ENCODE measurements at places on chromosomes 5 and 9.
A peak's percentile ranks its signal among the peaks of the same experiment; 100 is the strongest.

GRCh38 chr5:120236360-120236759 is 227.7 kb upstream of the PRR16 start:
- no peak for DNase-seq

DNA sequence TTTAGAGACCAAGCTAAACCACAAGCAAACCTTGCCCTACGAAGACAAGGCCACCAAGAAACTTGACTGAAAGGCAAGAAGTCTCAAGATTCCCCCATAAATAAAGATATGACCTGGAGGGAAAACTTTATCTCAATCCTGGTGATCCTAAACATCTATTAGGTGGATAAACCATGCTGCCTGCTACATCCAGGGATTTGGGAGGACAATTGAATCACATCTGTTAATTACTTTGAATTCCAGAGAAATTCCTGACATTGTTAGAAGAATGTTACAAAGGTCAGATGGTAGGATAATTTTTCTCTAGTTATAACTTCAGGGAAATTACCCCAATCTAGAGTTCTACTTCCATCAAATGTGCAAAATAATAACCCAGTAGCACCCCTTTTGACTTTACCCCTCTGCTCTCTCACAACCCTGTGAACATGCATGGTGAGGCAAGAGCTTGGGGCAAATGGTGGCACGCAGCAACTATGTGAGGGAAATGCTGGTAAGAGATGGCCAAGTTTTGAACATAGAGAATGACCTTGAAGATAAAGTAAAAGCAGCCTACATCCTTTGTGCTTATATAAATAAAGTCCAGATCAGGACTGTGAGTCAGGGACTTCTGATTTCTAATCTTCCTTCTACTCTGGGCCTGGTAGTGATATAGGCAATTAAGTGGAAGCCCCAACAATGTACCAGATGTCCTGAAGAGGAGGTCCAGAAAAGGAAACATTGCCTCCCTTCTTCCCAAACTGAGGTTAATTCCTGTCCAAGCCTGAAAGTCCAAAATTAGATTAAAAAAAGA is 57.1 kb upstream of the PTGER4 start:
- no peak for DNase-seq

DNA sequence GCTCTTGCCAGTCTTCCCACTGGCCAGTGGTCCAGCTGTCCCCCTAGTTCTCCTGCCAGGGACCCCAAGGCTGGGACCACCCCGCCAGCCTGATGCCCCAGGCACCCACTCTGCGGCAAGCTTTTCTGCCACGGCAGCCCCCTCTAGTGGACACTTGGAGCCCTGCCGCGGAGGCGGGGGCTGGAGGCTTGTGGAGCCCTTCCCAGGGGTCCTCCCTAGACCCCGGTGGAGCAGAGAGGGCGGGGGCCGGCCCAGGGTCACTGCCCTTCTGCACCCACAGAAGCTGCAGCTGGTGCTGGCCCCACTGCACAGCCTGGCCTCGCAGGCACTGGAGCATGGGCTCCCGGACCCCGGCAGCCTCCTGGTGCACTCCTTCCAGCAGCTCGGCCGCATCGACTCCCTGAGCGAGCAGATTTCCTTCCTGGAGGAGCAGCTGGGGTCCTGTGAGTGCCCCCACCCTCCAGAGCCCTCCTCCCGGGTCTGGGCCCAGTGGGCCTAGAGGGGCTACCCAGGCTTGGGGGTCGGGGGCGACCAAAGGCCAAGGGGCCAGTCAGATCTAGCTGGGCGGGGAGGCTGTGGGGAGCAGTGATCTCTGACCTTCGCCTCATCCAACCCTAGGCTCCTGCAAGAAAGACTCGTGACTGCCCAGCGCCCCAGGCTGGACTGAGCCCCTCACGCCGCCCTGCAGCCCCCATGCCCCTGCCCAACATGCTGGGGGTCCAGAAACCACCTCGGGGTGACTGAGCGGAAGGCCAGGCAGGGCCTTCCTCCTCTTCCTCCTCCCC is 9.1 kb downstream of the EGFL7 start:
- no peak for DNase-seq

DNA sequence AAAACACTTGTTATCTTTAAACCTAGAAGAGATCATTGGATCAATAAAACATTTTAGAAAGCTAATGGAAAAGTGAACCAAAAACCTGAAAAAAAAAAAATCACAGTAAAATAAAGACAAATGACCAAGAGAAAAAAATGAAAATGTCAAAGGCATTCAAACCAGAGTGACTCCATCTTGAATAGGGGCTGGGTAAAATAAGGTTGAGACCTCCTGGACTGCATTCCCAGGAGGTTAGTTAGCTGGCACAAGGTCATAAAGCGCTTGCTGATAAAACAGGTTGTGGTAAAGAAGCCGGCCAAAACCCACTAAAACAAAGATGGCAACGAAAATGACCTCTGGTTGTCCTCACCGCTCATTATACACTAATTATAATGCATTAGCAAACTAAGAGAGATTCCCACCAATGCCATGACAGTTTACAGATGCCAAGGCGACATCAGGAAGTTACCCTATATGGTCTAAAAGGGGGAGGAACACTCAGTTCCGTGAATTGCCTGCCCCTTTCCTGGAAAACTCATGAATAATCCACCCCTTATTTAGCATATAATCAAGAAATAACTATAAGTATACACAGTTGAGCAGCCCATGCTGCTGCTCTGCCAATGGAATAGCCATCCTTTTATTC is 116.7 kb upstream of the NEK6 start:
- no peak for DNase-seq

- peak; percentile 69 for DNase-seq
These were observed 34.3 kb upstream of the RPS23 start for GRCh38 chr5:82312373-82312856.

- DNase-seq, result no peak
These were observed 401.4 kb downstream of the PSAT1 start for GRCh38 chr9:78698371-78698770.

DNA sequence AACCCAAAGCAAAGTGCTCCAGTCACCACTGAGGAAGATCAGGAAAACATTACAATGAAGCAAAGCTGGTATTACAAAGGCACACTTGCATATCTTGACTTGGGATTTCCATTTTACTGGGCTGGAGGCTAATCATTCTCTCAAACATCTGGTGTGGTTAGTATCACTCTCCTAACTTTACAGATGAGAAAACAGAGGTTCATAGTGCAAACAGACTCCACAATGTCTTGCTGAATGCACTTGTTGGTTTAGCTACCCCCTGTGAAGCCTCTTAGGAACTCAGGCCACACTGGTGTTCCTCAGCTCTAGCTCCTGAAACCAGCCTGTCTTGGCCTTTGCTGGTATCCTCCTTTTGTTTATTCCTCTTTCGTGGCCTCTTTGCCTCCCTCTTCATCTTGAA is 29.5 kb upstream of the SMAD5 start:
- DNase-seq, result no peak

DNA sequence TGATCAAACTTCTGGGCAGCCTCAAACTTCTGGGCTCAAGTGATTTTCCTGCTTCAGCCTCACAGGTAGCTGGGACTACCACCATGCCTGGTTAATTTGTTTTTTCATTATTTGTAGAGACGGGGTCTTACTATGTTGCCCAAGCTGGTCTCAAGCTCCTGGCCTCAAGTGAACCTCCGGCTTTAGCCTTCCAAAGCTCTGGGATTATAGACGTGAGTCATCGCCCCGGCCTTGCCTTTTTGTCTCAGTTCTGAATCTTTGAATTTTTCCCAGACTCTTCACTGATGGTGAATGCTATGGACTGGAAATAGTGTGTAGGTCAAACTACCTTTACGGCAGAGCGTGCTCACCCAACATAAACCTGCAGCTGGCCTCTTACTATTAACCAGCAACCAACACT is 32.3 kb upstream of the EGFLAM start:
- DNase-seq, result no peak

DNA sequence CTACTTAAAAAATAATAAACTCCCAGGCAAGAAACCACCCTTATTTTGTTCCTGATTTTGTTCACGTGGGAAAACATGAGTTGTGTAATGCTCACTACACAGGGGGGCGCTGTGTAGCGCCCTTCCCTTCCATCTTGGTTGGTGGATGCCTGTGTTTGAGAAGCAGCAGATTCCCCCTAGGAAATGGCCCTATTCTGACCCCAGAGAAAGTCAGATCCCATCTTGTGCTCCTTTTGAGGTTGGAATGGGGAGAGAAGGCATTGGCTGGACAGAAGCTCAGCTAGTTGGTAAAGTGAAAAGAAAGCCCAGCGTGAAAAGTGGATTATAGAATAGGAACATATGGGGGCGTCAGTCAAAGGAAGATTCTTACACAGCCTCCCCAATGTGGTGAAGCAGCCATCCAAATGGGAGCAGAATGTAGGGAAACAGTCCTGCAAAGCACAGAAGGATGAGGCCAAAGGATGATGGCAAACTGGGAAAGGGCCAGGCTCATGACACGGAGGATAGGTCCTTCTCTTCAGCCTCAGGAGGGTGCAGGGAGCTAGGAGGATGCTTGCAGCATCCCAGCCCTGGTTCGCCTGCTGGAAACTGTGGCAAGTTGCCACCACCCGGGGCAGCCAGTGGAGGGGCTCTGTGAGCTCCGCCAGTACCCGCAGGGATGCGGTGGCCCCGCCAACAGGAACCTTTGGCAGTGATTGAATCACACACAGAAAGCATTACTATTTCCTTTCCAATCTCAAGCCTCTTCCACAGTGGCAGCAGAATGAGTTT is 314.2 kb upstream of the DAP start:
- no peak for DNase-seq

GRCh38 chr5:128537221-128537999 is 635 bp downstream of the FBN2 start:
- no peak for DNase-seq

- DNase-seq, result no peak
These were observed 95.0 kb downstream of the MUSK start for GRCh38 chr9:110763568-110763967.

GRCh38 chr5:160940725-160941124 is 88.7 kb upstream of the ATP10B start:
- no peak for DNase-seq

DNA sequence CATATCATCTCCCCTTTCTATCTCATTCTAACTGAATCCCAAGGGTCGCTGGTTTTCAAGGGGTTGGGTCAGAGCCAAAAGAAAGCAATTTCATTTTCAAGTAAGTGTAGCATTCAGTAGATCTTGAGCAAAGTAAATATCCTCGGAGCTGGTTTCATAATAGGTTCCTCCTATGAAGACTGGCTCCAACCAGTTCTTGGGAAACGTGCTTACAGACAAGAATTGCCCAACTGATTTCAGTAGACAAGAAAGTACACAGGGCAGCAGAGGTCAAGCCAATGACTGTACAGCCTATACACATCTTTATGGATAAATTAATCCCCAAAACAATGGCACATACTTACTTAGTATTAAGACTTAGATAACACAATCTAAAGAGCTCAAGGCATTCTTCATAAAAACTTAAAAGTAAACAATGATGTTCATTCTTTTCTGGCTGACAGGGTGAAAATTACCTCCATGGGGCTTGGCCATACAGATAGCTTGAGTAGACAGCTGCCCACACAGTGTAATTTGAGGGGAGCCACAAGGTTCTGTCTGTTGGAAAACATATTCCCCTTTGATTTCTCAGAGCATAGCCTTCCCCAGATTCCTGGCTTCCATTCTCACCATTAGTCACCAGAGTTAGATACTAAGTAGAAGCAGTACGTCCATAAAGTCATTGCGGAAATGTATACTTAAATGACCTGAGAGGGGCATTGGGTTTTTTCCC is 163.9 kb downstream of the ARRDC3 start:
- peak; percentile 61 for DNase-seq

DNA sequence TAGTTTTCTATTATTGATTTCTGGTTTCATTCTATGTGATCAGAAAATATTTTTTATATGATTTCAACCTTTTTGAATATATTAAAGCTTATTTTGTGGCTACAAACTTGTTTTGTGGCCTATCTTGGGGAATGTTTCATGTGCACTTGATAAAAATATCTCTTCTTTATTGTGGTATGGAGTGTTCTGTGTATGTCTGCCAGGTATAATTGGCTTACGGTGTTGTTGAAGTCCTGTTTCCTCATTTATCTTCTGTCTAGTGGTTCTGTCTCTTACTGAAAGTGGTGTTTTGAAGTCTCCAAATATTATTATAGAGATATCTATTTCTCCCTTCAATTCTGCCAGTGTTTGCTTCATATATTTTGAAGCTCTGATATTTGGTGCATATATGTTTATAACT is 9.6 kb downstream of the CARD19 start:
- no peak for DNase-seq

DNA sequence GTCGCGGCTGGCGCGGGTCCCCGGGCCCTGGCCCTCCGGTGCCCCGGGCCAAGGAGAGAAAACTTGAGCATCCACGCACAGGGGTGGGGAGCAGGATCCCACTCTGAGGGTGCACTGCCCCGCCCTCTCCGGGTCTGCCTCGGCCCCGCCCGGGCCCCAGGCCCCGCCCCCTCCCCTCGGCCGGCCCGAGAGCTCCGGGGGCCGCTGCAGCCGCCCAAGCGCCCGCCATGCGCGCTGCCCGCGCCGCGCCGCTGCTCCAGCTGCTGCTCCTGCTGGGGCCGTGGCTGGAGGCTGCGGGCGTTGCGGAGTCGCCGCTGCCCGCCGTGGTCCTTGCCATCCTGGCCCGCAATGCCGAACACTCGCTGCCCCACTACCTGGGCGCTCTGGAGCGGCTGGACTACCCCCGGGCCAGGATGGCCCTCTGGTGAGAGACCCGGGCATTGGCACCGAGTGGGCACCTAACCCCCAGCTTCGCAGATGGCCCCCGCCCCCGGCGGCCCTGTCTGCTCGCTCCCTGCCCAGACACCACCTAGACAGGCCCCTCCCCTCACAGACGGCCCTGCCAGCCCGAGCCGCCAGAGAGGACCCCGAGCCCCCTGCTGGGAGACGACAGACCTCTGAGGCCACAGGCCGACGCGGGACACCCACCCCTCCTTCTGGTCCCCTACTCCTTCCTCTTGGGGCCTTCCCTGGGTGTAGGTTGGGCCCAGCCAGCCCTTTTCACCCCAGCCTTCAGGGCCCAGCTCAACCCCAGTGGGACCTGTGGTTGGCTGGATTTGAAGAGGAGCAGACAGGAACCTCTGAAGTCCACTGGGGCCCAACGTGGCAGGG is at the start of gene CERCAM:
Gene CERCAM, plus strand, starts transcription at position 207 of the 831 bp plus-strand sequence. Its CDS starts 21 bp downstream, at position 228.
- DNase-seq, result peak; percentile 46

- DNase-seq, result no peak
These were observed 5.4 kb downstream of the MRPS27 start for GRCh38 chr5:72314571-72315172.

DNA sequence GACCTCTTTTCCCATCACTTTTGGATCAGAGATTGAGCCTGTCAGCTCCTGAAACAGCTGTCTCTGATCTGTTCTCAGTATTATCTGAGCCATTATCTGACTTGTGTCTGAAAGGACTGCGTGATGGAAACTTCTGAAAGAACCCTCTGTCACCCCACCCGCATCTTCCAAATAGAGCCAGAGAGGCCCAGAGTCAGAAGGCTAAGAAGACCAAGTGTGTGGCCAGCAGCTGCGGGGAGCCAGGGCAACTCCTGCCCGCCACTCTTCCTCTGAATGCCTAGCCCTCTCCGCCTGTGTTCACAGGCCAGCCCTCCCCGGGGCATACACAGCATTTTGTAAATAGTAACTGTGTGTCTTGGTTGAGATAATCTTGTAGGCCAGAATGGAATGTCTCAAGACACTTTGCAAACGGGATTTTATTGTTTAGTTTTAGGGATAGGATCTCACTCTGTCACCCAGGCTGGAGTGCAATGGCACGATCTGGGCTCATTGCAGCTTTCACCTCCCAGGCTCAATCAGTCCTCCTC is 92.7 kb downstream of the AOPEP start:
- DNase-seq, result no peak

- no peak for DNase-seq
These were observed 171.3 kb downstream of the SLC28A3 start for GRCh38 chr9:84169240-84169639.

GRCh38 chr5:166724284-166724683 is 1567.2 kb upstream of the WWC1 start:
- DNase-seq, result no peak
